ENCODE measurements at places on chromosomes 5 and 9. TPM values are rescaled to one million over a fixed set of nuclear protein-coding genes. Genes with fewer than 3 reads are reported as not detected.

GRCh38 chr5:167965710-167966109, 325.7 kb upstream of the WWC1 start:
- DNase-seq = no peak

- no peak for DNase-seq
These were observed 22.0 kb downstream of the ROR2 start for GRCh38 chr9:91927922-91928510.

DNA sequence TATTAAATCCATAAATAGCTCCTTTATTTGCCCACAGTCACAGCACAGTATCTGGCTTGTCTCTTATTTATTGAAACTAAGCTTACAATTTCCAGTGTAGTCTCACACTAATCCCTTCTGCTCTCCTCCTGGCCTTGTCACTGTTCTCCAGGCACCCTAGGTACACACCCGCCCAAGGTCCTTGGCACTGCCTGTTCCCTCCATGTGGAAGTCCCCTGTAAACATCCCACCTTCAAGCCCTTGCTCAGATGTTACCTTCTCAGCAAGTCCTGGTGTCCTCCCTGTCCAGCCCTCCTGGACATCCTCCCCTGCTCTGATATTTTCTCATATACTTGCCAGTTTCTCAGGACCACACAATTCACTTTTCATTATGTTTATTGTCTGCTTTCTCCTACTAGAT, 44.2 kb upstream of the CFAP157 start:
- DNase-seq = no peak

DNA sequence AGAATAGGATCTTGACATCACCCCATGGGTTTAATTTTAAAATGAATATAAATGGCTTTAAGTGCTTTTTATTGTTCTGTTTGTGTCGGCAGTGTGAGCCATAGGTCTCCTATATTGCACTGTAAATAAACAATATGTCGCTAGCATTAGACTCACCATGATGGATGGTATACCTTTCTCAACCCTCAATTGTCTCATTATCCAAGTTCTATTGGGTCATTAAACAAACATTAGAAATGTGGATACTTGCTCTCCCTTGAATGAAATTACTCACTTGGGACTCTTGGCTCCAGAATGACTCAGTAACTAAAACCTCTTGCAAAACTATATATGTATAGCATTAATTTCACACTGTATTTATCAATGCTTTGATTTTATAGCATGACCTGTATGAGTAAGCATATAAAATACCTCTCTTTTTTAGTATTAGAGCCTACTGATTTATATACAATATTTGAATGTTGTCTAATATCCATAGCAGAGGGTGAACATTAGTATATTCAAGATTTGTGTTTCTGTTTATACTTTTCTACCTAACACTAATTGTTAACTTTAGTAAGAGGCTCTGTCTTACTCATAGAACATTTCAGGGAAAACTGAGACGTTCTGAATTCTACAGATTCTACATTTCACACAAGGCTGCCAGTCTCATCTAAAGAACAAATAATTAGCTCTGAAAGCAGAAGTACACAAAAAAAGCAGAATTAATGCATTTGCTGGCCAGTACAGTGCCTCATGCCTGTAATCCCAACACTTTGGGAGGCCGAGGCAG, 303.8 kb upstream of the PRR16 start:
- DNase-seq = no peak

DNA sequence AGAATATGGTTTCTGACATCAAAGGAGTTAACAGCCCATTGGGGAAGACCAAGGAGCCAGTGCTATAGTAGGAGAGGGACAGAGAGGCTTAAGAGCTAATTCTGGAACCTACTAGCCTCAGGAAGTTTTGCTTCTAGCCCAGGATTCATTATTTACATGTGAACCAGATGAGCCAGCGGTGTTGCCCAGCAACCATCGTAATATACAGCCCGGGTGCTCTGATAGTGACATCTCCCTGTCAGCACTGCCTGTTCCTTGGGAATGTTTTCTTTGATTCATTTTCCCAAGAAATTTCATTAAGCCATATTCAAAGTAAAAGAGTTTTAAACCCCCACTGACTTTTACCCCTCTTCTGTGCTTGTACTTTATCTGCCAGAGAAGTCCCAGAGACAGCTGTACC, 217.4 kb upstream of the ADAMTSL1 start:
- no peak for DNase-seq

DNA sequence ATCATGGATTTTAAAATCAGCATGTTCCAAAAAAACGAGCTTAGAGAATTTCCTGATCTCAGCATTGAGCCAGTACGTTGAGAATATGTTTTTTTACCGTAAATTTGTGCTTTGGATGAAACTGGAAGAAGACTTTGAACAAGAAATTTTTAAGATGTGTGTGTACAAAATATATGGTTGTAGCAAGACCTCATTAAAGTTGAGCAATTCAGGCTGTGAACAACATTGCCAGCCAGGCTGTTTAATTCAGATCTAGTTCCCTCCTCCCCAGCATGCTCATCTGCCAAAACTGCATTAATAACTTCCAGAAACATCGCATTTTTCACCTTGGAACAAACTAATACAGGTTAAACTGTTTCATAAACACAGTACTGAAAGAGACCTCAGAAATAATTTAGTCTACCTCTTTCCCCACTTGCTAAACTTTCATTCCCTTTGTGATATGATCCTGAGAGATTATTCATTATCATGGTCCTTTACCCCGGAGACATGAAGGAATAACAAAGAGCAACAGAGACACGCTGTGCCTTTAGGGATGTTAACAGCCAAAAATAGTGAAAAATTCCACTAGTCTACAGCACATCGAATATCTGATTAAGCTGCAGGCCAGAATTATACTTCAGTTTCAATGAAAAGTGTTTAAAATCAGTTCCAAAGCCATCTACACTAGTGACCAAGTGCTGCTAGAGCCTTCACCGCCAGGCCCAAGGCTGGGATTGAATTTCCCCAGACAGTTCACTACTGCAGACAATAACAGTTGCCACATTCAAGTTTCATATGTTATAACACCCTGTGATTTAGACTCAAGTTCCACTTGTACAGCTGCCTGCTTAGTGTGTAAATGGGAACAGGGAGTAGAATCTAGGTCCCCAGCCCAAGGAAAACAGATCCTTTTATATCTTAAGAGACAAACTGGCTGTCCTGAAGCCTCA, 89.6 kb downstream of the EFNA5 start:
- no peak for DNase-seq

- DNase-seq = no peak
These were observed 108.9 kb upstream of the CHD1 start for GRCh38 chr5:99037668-99038067.

The PSIP1 gene
- total RNA-seq = 82.3 TPM

The ZNF354B gene
- 27.2 TPM for total RNA-seq

The ELOVL7 gene
- total RNA-seq = 18.0 TPM

The CCL27 gene
- total RNA-seq = 0.67 TPM

All from progenitor cell of endocrine pancreas (in vitro differentiated cells).